ENCODE measurements at places on chromosomes 3 and 15.

GRCh38 chr15:82709421-82710207 is at the start of gene AP3B2:
AP3B2 (minus strand) TSS chr15:82709875; CDS start chr15:82709706, 169 bp downstream.
- DNase-seq, result peak; percentile 55

DNA sequence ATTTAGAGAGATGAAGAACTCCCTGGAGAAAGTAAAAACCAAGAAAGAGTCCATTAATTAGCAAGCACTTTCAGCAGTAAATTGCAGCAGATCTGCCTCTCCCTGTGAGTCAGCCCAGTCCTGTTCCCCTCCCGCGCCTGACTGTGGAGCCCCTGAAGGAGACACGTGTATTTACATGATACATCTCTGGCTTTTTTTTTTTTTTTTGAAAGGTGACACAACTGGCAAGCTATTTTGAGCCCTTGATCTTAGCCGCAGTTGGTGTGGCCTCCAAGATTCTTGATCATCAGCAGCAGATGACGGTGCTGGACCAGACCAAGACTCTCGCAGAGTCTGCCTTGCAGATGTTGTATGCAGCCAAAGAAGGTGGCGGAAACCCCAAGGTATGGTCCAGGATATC is 271.8 kb upstream of the TPM1 start:
- no peak for DNase-seq

DNA sequence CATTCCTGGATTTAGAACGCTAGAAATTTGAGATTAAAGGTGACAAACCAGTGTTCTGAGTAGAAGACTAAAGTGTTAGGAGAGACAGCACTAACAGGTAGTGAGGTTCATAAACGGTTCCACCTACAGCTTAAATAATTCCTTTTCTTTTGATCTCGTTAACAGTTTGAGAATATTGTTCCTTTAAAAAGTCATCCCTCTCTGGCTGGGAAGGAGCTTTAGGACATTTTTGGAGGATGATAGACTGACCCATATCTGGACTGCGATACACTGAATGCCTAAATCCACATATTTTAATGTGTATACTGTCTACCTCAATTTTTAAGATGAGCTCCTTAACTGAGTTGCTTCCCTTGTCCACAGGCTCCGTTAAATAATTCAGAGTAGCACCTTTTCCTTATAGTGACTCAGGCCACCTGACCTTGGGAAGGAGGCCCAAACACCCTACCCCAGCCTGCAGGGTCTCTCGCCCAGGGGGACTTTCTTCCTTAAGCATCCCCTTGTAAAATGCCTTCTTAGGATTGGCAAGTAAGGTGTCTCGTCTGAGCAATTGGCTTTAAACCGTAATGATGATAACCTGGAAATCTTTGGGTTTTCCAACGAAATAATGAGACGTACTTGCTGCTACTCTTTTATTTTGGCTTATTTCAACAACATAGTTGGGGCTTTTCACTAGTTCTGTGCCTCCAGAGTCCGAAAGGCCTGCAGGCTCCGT is 3.3 kb downstream of the TRIM71 start:
- DNase-seq, result no peak

DNA sequence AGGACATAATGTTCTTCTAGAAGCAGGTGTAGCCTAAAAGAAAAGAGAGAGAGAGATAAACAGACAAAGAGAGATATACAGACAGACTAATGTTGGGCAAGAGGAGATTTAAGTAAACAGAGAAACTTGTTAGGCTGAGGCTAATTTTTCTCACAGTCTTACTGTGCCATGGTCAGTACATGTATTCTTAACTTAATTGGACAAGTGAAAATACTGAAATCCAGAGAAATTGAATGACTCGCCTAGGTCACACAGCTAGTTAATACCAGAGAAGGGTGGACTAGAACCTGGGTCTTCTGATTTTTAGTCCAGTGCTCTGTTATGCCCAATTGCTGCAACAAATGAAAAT is 6.7 kb upstream of the ZNF609 start:
- DNase-seq, result no peak

DNA sequence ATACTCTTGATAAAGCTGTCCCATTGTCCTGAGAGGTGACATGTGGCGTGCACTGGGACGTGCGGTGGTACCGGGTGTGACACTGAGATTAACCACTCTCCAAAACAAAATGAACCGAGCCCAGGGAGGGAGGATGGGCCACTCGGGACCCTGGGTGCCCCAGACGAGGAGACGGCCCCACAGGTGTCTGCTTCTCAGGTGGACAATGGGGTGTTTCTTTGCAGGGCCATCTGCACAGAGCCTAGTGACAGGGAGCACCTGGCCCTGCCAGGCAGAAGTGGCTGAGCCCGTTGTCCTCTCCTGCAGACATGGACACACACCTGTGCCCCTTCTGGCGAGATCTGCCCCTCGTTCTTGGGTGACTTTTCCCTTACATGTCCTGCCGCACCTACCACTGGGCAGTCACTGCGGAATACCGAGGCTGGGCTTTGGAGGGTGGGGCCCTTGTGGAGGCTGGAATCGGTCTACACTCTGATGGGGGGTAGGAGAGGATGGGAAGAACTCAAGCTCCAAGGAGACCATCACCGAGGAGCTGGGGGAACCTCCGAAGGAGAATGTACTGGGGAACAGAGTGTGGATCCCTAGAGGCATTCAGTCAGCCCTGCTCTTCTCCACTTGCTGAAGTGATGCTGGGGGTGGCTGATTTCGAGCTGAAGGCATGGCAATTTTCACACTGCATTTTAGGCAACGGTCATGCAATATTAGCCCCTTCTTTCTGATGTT is 153.5 kb downstream of the ATP10A start:
- DNase-seq, result no peak

DNA sequence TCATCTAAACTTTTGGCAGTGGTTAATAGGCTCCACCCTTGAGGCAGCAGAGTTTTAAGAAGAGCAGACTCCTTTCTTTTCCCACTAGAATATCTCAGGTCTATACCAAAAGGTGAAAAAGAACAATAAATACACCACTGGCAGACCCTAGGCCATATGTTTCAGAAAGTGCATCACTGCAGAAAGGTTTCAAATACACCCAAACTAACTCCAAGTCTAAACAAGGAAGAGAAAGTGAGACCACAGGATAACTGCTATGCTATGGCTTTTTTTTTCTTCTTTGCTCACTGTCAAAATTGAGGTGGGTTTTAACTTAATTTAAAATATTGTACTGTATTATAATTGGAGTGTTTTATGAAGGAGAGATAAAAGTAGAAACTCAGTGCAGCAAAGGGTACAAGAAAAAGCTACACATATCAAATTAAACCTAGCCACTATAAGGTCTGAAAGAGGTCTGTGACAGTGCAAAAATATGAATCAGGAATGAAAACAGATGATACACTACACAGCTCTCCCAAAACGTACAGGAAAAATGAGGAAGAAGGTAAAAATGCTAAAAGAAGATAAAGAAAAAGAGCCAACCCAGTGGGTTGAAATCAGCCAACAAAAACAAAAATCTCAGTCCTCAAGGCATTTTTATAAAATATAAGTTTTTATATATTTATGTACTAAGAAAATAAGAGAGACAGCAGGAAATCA is 8.4 kb downstream of the SNX4 start:
- no peak for DNase-seq
